Femur (tissue), 1 donor: ENCODE measurements at places on chromosomes 3 and 15.

GRCh38 chr15:47997195-47998080 lies 123.4 kb upstream of the SLC24A5 start:
- DNase-seq = no peak

DNA sequence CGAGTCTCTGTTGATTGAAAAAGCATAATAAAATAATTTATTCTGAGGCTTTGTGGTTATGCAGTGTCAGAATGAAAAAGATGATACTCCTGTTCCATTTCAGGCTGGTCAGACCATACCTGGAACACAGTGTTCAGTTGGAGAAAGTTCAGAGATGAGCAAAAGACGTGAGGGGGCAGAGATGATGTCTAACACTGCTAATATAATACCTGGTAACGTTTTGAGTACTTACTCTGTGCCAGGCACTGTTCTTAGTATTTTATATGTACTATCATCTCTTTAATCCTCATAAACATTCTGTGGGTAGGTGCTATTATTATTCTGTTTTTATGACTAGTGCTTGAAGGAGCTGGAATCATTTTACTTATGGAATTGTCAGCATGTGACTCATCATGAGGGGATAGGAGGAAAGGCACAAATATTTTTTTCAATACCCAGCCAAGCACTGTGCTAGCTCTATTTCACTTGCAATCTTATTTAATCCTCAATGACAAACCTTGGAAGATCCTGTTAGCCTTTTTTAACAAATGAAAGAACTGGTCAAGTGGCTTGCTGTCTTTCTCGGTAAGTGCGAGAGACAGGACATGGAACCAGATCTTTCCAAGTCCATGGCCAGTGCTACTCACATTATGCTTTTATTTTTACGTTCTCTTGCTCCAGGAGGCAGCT lies 31.8 kb downstream of the IQGAP1 start:
- DNase-seq = no peak

- DNase-seq = no peak
Observed at GRCh38 chr3:137108699-137109440, 151.1 kb downstream of the IL20RB start.

GRCh38 chr3:18703798-18704197 lies 278.7 kb upstream of the SATB1 start:
- DNase-seq = no peak

DNA sequence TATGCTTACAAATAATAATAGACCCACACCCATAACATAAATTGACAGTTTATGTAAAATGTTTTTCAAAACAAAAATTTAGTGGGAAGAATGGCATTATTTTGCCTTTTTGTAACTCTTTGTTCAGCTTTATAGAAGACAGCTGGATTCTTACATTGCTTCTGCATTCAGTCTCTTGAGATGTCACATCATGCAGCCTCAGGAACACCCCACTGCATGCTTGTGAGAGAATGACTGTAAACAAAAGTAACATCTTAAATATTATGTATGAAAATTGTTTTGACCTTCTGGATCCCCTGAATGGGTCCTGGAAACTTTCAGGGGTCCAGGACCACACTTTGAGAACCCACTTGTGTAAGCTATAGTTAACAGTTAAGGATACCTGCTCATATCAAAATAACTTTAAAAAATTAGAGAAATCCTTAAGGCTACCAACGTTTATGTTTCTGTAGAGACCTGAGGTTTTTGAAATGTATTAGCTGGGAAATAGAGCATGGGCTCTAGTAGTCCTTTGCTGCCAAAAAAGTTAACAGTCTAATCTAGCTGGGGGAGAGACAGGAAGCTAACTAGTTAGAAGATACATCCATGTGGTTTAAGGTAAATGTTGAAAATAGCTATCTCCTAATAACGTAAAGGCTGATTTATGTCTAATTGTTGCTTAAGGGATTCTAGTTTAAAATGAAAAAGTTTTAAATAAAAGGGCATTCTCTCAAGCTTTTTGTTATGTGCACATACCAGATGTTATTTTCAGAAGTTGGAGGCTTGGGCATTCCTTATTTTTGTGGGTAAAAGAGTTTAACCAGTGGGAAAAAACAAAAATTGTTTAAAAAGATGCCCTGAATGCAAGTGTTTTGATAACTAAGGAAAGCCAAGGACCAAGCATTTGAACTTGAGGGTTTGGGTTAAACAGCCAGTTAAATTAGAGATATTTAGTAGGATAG lies 3.8 kb downstream of the USP3 start:
- no peak for DNase-seq

- DNase-seq = no peak
Observed at GRCh38 chr3:192940129-192940528, 22.5 kb upstream of the MB21D2 start.

DNA sequence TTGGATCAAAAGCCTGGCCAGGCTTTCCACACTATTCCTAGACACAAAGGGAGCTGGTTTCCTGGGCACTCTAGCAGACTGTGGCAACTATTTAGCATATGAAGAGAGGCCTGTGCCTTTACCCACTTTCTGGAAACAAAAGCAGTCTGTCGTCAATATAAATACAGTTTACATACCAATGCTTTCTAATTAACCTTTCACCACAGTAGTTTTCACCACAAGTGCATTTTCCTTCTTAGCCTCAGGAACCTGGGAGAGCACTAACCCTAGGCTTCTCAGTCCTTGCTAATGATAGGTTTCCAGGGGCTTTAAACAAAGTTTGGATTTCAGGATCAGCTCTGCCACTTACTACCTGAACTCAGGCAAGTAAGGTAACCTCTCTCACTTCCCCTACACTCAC lies 499.1 kb downstream of the MAGI1 start:
- DNase-seq = no peak

DNA sequence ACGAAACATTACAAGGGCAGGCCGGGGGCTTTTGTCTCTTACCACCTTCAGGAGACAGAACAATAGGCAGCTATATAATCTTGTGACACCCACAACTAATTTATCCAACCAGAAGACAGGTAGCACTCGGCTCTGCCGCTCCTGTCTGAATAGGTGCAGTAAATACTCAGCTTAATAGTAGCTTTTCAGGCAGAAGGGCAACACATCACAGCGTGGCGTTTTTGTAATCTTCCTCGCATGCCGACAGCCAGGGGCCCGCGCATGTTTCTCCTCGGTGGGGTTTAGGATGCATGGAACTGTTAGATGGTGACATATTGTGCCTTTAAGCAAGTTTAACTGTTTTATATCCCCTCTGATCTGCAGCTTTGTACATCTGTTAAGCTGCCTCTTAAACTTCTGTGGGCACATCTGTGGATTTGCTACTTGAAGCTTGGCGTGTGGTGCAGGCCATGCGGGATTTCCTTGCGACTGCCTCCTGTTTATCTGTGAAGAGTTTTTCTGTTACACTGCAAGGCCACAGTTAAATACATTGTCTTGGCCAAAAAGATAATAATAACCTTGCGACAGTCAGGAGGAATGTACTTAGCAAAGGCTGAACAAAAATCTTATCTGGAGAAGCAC lies 123.2 kb upstream of the BNIP2 start:
- DNase-seq = no peak

DNA sequence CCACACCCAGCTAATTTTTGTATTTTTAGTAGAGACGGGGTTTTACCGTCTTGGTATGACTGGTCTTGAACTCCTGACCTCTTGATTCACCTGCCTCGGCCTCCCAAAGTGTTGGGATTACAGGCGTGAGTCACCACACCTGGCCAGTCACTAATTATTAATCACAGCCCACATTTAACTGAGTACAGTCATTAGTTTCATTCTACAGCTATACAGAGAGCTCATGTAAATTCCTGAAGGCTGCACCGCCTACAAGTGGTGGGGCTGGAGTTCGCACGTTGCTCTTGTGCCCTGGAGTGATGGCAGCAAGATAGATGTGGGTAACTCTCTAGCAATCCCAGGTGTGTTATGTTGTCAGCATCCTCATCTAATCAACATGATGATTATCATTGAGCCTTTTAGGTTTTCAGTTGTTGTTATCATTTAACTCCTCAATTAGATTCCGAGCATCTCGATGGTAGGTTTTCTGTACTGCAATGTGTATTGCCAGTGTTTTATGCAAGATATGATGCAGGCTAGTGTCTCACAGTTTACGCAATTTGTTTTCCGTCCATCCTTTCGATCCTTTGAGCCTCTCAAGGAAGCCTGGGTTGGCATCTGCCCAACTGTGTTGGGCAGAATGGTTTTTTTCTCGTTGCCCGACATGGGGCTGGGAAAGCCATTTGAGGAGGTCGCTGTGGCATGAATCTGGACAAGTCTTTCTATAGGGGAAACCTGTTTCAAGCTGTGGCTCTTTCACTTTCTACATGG lies 216.3 kb downstream of the LPP start:
- no peak for DNase-seq

DNA sequence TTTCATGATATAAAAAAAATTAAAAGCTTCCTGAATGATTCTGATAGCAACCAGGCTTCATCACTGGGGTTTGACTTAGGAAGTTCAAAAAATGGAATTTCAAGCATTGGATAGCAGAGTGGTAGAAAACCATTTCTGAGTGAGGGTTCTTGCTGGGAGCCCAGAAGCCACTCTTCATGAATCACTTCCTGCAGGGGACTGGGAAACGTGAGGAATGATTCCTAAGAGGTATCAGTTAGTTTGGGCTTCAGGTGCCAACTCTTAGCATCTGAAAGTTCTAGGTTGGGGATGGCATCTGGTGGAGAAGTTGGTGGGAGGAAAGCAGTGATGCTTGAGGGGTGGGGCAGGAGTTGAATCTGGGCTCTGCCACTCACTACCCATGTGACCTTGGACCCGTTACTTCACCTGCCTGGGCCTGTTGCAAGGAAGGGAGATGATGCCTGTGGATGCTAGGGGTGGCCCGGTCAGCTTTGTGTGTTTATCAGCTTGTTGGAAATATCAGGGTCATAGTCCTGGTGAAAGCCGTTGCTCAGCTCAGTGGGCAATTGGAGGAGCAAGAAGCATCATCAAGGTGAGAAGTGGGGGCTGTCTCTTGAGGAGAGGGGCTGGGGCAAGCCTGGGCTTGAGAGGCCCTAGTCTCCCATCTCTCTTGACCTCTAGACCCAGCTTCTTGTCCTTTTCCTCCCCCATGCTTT lies 37.0 kb upstream of the TNFAIP8L3 start:
- DNase-seq = no peak

DNA sequence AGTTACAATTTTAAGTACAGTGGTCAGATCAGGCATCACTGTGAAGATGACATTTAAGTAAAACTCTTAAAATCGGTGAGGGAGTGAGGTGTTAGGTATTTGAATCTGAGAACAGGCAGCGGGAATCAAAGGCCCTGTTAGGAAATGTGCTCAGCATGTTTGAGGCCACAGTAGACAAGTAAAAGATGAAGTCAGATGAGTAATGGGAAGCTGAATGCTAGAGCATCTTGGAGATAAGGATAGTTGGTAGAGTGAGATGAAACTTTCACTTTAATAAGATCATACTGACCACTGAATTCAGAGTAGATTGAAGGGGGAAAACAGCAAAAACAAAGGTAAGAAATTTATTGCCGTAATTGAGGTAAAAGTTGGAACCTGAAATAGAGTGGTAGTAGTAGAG lies 61.6 kb downstream of the DCBLD2 start:
- DNase-seq = no peak

GRCh38 chr3:155093261-155093660 lies 13.1 kb downstream of the MME start:
- DNase-seq = no peak

GRCh38 chr3:25885544-25885943 lies 95.7 kb downstream of the OXSM start:
- DNase-seq = no peak

DNA sequence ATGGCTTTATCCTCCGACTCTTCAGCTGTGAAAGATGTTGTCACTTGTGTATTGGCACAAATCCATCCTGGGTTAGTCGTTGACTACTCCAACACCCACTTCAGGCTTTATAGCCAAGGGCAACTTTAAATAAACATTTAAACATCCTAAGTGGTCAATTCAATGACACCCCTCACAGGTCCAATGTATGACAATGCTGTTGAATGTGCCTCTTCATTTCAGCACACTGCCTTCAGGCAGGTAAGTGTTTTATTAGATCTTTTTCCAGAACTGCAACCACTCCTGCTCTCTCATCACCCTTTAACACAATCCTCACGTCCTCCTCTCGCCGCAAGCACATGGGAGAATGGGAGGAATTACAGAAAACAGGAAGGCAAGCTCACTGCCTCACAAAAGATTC lies 30.3 kb downstream of the IL12A start:
- no peak for DNase-seq

DNA sequence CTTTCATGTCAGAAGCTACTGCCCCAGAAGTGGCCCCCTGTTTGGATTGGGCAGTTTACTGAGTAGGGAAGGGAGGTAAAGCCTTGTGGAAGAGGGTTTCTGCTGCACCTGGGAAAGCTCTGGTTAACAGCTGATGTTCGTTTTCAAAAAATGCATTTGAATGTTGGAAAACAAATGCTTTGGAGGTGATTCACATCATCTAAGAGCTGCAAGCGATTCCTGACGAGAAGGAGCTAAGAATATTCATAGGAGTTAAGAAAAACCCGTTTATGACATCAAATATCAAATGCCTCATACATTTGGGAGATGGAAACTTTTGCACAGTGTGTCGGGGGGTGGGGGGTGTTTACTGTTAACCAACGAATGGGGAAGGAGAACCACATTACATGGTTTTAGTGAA lies 183.8 kb upstream of the NR2F2 start:
- DNase-seq = no peak

DNA sequence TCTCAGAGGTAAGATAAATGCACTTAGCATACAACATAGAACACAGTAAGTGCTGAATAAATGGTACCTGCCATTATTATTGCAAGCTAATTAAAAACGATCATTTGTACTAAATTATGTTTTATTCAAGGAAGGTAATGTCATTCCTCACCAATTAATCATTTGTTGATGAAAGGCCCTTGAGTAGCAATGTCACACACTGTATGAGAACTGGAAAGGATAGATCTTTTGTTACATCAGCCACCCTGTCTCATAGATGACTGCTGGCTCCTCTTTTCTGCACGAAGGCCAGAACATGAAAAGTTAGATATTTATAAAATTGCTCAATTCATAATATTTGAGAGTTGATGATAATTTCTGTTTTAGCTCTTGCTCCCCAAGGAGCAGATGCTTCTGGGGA lies 415.4 kb downstream of the RBMS3 start:
- DNase-seq = no peak

DNA sequence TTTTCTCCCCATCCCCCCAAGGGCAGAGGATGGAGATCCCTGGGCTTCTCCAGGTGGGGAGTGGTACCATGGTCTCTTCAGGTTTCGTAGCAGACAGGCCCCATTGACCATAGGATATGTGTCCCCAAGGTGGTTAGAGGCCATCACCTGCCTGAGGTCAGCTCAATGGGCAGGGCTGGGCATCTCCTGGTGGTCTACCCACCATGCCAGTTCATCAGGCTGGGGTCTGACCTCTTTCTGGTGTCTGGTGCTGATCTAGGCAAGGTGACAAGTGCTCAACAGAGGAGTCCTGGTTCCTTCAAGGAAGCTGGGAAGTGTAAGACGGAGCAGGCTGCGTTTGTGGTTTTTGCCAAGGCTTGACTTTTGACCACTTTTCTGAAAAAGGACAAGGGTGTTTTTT lies 71.4 kb downstream of the SMAD3 start:
- DNase-seq = no peak
